ENCODE measurements at places on chromosomes 1 and 21.

GRCh38 chr1:33047839-33048305 is 11.2 kb upstream of the AK2 start:
- DNase-seq: no peak

- no peak for DNase-seq
These were observed 92.9 kb downstream of the SLC45A1 start for GRCh38 chr1:8410791-8411190.

DNA sequence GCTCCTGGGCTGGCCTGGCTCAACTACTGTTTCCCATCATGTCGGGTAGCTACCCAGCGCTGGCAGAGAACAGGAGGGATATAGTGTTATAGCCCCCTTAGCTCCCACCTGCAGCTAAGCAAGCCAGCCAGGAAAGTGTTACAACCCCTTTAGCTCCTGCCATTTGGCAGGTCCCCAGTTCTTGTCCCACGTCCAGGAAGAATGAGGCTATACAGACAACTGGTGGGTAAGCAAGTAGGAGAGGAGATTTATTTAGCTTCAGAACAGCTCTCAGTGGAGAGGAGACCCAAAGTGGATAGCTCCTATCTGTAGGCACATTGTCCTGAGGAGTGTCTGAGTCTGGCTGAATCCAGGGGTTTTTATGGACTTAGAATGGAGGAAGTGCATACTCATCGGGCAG is 741.1 kb upstream of the B3GALT2 start:
- DNase-seq: no peak

DNA sequence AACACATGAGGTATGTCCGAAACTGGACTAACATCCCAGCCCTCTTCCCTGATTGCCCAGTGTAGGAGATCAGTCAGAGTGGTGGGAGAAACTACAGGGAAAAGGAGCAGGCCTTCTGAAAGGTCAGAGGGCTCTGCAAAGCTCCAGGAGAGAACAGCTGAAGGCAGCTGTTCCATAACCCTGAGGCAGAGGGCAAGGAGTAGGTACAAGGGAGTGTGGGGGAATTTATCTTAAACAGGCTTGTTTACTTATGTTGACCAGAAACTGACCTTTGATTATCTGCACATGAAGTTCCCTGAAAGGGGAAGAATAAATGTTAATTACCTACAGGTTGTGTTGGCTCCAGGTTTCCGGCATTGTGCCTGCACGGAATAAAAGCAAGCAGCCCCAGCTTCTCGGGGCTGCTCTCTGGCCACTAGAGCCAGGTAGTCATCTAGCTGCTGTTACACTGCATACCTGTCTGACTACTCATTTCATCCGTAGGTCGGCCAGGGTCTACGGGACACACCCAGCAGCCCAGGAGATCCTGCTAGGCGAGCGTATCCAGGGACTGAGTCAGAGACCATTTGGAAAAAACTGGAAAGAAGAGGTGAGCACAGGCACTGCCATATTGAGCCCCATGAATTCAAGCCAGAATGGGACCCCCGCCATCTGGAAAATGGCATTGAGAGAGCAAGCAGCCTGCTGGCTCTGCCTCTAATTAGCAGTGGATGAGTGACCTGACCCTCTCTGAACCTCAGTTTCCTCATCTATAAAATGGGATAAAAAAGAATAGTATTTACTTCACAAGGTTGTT is 14.9 kb upstream of the PAQR7 start:
- no peak for DNase-seq

- DNase-seq: no peak
These were observed 32.4 kb downstream of the KCTD3 start for GRCh38 chr1:215599418-215600074.

GRCh38 chr21:38036016-38036415 is 119.8 kb upstream of the KCNJ6 start:
- DNase-seq: no peak
